ENCODE measurements at places on chromosomes 4 and X. TPM values are rescaled to one million over a fixed set of nuclear protein-coding genes. Genes with fewer than 3 reads are reported as not detected.

The MAGEA9 gene
- not detected for total RNA-seq

The ZNF330 gene
- 47.3 TPM for total RNA-seq

The ZDHHC15 gene
- under 0.01 TPM for total RNA-seq

The SSX4 gene
- not detected for total RNA-seq

The ADH1A gene
- total RNA-seq = 0.16 TPM

The TLR2 gene
- 0.32 TPM for total RNA-seq

The GAB3 gene
- total RNA-seq = 2.0 TPM

The TAF7L gene
- total RNA-seq = 0.95 TPM

The NAP1L5 gene
- total RNA-seq = 5.8 TPM

The GAGE12J gene
- not detected for total RNA-seq

The ASB12 gene
- 0.17 TPM for total RNA-seq

The ZCCHC12 gene
- total RNA-seq = not detected

The TRIM61 gene
- 1.6 TPM for total RNA-seq

The CWH43 gene
- not detected for total RNA-seq

The TCP11X2 gene
- total RNA-seq = not detected

The MAGEB2 gene
- not detected for total RNA-seq

The KIAA1210 gene
- not detected for total RNA-seq

The NDST3 gene
- total RNA-seq = 0.16 TPM

The FAT1 gene
- total RNA-seq = 121 TPM

The AFM gene
- total RNA-seq = not detected

The WDFY3 gene
- 42.1 TPM for total RNA-seq

The RASSF6 gene
- not detected for total RNA-seq

The C4orf54 gene
- not detected for total RNA-seq

The MAP7D2 gene
- total RNA-seq = not detected

The GNRHR gene
- total RNA-seq = not detected

The TCEAL3 gene
- total RNA-seq = 13.6 TPM

The NPNT gene
- under 0.01 TPM for total RNA-seq

The MAGEB1 gene
- total RNA-seq = not detected

The MAGEA2 gene
- not detected for total RNA-seq

The BANK1 gene
- 0.32 TPM for total RNA-seq

The SULT1E1 gene
- not detected for total RNA-seq

The MAGEE1 gene
- total RNA-seq = 0.86 TPM

The UNC5C gene
- 4.1 TPM for total RNA-seq

The TENM3 gene
- 6.0 TPM for total RNA-seq

The ARHGAP10 gene
- 41.0 TPM for total RNA-seq

The QRFPR gene
- total RNA-seq = not detected

The XAGE2 gene
- total RNA-seq = not detected

The KLKB1 gene
- total RNA-seq = 0.16 TPM

The FOXR2 gene
- total RNA-seq = not detected

The CT45A10 gene
- not detected for total RNA-seq

The CSN1S1 gene
- not detected for total RNA-seq

The VGLL1 gene
- not detected for total RNA-seq
